Heart left ventricle (tissue), 16 donors: ENCODE measurements at places on chromosomes 1 and 21. TPM values are rescaled to one million over a fixed set of nuclear protein-coding genes. Genes with fewer than 3 reads are reported as not detected.

DNA sequence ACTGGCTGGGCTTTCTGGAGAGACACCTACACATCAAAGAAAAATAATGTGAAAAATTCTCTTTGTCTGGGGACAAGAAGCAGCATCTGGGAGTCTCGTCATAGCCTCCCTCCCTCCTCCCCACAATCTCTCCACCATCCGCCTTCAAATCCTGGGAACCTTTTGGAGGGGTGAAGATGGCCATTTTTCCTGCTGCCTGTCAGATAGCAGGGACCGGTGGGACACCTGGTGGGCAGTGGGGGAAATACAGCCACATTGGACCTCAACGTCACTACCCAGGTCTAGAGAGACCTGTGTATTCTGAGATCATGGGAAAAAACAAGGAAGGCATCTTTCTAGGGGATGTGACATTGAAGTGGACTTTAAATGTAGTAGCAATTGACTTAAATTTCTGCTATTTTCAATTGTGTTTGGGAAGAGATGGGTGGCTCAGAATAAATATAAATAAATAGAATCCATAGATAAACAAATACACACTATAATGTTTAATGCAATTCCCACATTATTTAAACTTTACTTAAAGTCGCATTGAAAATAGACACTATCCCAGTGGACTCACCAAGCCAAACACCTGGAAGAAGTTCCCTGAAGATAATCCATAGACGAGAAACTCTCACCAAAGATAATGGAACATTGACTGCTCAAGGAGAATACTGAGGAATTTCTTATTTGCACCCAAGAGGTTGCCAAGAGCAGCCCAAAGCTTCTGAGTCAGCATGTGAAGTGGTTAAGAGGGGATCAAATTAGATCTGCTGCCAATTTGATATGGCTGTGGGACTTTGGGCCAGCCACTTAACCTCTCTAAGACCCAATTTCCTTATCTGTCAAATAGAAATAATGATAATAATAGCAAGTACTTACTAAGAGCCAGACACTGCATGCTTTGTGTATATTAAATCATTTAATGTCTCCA, 147.6 kb upstream of the CAMK1G start:
- peak; percentile 74 for DNase-seq

GRCh38 chr1:246878551-246878950, 53.2 kb downstream of the AHCTF1 start:
- DNase-seq: no peak

DNA sequence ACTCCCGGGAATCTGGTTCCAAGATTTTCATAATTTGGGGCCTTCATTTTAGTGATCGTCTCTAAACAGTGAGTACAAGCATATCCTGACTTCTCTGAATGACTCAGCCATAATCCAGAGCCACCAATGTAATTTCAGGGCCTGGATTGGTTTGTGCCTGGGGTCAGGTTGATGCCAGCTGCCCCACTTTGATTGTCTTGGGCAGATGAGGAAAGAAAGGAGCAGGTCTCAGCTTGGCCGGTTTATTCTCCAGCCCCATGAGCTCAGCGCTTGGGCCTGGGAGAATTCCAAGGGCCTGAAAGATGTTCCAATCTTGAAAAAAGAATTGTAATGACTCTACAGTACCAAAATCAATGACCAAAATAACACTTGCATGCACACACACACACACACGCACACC, 71.2 kb upstream of the ECE1 start:
- DNase-seq: no peak

GRCh38 chr21:17118638-17119384, 394.0 kb upstream of the CXADR start:
- no peak for DNase-seq

DNA sequence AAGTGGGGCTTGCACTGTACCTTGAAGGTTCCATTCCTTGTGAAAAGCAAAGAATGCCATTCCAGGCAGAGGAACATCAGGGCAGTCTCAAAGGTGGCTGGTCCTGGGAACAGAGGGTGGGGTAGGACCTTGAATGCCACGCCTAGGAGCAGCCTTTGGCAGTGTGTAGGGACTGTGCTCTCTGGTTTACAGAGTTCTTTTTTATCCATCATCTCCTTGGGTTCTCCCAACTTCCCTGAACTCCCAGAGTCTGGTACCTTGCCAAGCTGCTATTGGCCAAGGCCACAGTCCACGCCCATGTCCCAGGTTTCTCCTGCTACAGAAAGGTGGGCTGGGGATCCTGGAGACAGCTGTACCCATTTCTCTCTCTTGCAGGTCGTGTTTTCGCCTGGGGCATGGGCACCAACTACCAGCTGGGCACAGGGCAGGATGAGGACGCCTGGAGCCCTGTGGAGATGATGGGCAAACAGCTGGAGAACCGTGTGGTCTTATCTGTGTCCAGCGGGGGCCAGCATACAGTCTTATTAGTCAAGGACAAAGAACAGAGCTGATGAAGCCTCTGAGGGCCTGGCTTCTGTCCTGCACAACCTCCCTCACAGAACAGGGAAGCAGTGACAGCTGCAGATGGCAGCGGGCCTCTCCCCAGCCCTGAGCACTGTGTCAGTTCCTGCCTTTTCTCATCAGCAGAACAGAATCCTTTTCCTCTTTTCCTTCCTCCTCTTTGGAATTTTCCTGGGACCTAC, 15.3 kb upstream of the TRNAU1AP start:
- no peak for DNase-seq

- no peak for DNase-seq
These were observed 9.2 kb downstream of the DEGS1 start for GRCh38 chr1:224192082-224192788.

- DNase-seq: no peak
These were observed 32.8 kb upstream of the GREM2 start for GRCh38 chr1:240644732-240645131.

DNA sequence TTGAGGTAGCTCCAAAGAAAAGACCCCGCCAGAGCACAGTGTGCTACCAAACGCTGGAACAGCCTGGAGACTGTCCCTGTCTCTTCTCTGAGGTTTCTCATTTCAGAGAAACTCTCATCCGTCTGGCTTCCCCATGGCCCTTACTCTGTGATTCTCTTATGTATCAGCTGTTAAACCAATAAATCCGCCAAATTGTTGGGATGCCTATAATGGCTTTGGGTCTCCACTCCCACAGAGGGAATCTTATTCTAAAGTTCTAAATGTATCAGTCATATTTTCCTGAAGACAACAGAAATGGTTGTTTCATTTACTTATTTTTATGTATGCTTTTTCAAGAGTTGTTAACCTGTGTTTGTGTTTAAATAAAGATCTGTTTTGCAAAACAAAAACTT, 4.0 kb downstream of the ERG start:
- no peak for DNase-seq

GRCh38 chr1:59814180-59814900, 409 bp upstream of the HOOK1 start:
- DNase-seq: peak; percentile 50

GRCh38 chr1:20107796-20108195, 11.5 kb downstream of the PLA2G2D start:
- DNase-seq: no peak

DNA sequence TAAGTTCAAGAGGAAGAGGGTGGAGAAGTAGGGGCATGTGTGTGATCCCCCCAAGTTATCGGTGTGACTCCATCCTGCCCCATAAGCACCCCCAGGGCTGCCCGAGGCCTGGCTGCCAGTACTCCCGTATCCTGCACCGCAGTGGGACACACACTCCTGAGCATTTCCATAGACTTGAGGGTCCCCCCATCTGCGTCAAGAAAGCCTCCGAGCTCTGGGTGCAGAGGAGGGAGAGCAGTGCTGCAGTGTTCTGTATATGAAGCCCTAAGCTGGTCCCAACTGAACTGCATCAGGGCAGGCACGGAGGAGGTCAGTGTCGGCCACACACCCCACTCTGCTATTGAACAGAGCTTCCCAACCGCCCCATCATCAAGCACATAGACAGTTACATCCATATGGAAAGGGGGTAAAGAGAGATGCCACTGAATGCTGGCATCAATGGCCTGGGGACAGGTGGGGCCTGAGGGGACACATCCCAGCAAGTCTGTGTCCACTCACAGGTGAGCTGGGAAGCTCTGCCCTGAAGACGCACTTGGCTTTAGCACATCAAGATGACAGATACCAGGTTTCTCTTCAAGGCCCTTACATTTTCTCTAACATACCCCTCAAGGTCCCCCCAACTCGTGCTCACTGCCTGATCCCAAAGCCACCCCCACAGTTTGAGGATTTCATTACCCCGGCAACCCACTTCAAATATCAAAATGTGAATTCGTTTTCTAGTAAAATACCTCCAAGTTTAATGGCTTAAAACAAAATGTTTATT, 64.3 kb downstream of the EVA1C start:
- DNase-seq: no peak

DNA sequence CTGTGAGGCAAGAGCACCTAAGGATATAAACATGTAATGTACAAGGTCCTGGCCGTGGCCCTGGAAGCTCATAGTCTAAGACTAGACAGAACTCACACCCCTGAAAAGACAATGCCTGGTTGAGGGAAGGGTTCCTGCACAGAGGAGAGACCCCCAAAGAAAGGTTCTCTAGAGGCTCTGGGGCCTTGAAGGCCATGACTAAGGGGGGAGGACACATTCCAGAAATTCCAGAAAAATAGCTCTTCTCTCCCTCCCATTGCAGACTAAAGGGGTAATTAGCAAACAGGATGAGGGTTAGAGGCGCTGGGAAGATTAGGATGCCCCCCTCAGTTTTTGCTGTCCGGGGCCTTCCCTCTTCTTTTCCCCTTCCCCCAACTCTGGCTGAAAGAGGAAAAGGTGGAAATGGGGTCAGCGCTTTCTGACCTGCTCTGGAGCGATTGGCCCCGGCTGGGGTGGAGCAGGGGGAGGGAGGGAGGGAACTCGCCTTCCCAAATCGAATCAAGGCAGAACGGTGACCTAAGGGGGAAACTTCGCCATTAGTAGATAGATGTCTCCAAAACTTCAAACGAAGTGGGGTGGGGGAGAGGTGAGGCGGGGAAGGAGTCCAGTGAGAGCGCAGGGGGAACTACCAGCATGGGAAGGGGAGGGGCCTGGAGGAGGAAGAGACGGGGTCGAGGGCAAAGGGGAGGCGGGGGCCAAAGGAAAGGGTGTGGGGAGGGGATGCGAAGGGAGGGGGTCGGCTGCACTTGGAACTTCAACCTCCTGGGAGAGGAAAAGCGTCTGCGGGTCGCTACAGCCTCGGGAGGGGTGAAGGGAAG, 11.8 kb downstream of the PAX7 start:
- DNase-seq: no peak

DNA sequence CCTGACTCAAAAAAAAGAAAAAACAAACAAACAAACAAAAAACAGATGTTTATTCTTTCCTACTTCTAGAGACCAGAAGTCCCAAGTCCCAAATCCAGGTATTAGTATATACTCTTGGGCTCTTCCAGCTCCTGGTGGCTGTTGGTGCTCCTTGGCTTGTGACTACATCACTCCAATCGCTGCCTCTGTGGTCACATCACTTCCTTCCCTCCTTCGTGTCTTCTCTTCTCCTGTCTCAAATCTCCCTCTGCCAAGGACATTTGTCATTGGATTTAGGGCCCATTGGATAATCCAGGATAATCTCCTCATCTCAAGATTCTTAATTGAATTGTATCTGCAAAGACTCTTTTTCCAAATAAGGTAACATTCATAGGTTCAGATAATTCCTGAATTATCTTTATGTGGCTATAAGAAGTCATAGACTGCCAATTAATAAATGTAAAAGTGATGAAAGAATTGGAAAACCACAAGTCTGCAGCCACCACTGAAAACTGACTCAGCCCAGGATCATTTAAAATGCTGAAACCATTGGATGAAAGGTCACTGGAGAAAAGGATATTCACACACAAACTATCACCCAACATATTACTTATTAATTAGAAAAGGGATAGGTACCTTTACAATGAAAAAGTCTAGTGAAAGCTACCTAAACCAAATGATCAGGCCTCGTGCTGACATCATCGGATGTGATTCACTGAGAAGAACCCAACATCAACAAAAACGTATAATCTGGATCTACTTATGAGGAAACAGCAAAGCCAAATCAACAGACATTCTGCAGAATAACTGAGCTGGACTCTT, 67.1 kb downstream of the ZNF281 start:
- no peak for DNase-seq

GRCh38 chr1:234844479-234845031, 234.6 kb upstream of the IRF2BP2 start:
- no peak for DNase-seq

GRCh38 chr1:31152181-31152795, 86.8 kb upstream of the PUM1 start:
- DNase-seq: no peak

DNA sequence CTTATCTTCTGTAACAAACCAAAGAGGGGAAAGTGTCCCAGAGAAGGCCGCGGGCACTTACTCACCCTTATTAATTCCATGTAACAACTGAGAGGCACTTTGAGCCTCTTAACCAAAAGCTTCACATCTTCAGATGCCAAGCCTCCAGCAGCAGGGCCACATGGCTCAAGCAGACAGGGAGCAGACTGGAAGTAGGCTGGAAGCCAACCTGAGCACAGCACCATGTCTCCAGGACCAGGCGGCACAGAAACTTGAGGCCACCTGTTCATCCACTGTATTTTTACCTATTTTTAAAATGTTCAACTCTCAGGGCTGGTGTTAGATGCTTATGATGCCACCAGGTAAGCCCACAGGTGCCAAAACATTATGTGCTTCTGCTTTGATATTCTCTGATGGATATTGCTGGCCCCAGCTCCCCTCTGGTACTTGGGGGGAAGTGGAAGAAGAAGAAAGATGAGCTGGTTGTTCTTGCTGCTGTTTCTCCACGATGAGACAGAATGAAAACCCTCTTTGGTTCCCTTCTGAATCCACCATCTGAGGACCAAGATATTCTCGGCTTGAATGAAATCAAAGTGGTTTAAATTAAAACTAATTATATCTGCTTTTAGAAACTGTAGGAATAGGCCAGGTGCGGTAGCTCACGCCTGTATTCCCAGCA, 30.6 kb upstream of the SDE2 start:
- no peak for DNase-seq

- no peak for DNase-seq
These were observed 13.5 kb downstream of the PDE9A start for GRCh38 chr21:42666925-42667324.

DNA sequence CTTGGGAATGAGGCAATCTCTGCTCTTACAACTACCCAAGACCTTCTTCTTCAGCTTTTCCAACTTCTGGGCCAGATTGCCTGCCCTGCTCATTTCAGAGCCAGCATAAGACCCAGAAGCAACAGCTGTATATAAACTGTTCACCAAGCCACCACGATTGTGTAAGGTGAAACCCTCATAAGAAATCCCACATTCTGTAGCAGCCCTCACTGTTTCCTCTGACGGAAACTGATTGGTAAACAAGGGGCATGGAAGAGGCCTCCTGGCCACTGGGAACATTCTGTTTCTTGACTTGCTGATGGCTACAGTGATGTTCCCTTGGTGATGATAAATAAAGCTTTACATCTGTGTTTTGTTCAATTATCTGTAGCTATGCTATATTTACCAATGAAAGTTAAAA, 39.7 kb upstream of the EXO1 start:
- no peak for DNase-seq

- DNase-seq: no peak
These were observed 8.0 kb upstream of the PLXNA2 start for GRCh38 chr1:208251911-208252835.

- DNase-seq: no peak
These were observed 73.8 kb upstream of the PPP2R5A start for GRCh38 chr1:212211371-212211770.

- DNase-seq: no peak
These were observed 7.7 kb downstream of the ARMH1 start for GRCh38 chr1:44681905-44682882.

- no peak for DNase-seq
These were observed 35.0 kb downstream of the INAVA start for GRCh38 chr1:200929530-200930278.

Gene IL19
- not detected for total RNA-seq

Gene NES
- total RNA-seq: 75.3 TPM

Gene S100A7A
- not detected for total RNA-seq

Gene ACOT11
- total RNA-seq: 58.4 TPM

Gene KIF17
- total RNA-seq: 1.6 TPM

Gene PODN
- 18.9 TPM for total RNA-seq
